CD4-positive, alpha-beta T cell treated with Interleukin-1 beta for 1 hour (primary cell): ENCODE measurements at places on chromosomes 2 and 18.
A peak's percentile ranks its signal among the peaks of the same experiment; 100 is the strongest.

DNA sequence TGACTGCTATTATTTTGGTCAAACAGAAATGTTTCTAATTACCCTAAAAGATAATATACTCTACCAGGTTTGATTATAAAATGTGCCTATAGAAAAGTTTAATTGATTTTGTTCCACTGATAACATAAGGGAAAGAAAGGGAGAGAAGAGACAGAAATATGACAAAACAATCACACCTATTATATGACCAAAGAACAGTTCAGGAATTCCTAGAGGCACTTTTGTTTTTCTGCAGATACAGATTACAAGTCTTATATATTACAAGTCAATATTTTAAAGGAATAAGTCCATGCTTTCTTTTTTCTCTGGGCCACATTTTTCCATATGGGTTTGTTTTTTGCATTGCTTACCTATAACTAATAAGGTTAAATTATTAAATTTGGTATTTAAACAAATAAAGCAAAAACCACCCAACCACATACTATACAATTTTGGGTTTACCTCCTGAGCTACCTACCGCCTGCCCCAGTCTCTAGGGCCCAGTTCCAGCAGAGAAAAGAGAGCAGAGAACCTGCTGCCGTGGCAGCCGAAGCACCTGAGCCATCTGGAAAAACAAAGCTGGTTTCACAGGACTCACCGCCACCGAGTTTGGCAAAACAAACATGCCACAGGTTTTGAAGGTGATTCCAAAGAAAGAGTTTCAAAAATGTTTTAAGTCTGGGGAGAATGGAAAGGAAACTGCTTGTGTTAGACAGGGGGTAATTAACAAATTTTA, 92.1 kb downstream of the DYM start:
- DNase-seq: no peak

- DNase-seq: peak; percentile 68
Observed at GRCh38 chr18:32093102-32093511, 1.4 kb downstream of the RNF138 start.

DNA sequence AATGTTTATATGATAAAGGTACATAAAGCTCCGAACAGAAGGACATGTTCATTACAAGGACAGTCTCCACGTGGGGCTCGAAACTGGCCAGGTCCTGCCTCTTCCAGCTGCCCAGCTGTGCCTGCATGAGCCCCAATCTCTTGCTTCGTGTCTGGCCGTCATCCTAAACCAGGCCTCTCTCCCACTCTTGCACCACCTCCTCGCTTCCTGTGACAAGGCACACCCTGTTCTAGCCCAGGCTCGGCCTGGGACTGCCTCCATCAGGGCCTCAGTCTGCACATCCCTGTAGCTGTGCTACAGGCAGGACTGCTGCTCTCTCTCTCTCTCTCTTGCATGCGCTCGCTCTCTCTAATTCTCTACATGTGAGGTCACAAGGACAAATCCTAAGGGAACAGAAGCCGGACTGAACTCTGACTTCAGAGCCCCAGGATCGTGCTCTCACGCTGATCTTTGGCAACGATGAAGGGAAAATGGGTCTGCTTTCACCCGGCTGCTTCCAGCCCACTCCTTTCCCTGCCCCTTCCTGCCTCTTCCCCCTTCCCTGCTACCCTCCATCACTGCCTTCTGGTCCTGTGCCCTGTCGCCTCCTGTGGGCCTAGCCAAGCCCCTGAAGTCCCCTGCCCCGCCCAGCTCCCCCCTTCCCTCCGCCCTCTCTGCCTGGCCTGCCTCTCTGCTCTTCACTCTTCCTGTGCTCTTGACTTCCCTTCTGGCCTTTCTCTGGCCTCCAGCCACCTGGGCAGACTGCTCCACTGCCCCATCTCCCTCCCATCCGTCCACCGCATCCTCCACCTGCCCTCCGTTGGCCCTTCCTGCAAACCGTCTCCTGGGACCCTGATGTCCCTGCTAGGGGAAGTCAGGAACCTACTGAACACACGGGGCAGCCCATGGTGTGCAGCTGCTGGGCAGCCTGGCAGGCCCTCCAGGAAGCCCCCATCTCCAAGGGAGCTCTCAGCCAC, 7.8 kb upstream of the GPR55 start:
- no peak for DNase-seq

- no peak for DNase-seq
Observed at GRCh38 chr18:55475916-55476315, 112.1 kb downstream of the TCF4 start.

GRCh38 chr2:100941646-100942240, 60.3 kb upstream of the RPL31 start:
- DNase-seq: no peak

DNA sequence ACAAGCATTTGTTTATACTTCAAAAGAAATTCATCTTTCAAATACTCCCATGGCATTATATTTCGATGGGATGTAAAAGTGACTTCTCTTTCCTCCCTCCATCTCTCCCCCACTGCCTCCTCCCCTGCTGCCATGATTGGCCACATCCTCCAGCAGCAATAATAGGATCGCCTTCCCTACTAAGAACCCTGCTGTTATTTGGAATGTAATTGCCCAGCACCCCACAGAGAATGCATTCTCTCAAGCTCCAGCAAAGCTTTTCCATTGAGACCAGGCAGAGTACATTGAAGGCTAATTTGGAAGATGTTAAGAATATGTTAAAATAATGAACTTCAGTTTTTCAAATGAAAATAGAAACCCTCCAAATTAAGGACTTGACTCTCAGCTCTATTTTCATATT, 375.4 kb upstream of the ACVR2A start:
- no peak for DNase-seq

- no peak for DNase-seq
Observed at GRCh38 chr2:28901202-28901601, 6.7 kb downstream of the WDR43 start.

GRCh38 chr2:233055362-233055761, 4.8 kb upstream of the INPP5D start:
- no peak for DNase-seq

GRCh38 chr2:214676421-214677089, 132.9 kb downstream of the BARD1 start:
- no peak for DNase-seq

GRCh38 chr2:173970516-173970924, 5.3 kb upstream of the SP3 start:
- no peak for DNase-seq

- no peak for DNase-seq
Observed at GRCh38 chr2:53170466-53170865, 597.1 kb upstream of the CHAC2 start.

DNA sequence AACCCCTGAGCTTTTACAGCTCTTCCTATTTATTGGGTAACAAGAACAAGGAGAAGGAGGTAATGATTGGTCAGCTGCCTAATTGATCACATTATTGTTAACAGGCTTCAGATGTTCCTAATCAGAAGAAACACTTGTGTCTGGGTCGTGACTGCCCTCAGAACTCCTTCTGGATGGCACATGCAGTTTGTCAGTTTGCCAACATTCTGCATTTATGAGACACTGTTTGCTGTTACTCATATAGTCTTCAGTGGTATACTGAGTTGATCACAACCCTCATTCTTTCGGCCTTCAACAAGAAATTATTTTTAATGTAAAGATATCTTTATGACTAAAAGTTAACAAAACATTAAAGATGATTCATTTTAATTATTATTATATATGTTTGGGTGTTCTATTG, 95.7 kb upstream of the DOCK10 start:
- DNase-seq: no peak

- no peak for DNase-seq
Observed at GRCh38 chr2:184830531-184830930, 232.2 kb downstream of the ZNF804A start.

DNA sequence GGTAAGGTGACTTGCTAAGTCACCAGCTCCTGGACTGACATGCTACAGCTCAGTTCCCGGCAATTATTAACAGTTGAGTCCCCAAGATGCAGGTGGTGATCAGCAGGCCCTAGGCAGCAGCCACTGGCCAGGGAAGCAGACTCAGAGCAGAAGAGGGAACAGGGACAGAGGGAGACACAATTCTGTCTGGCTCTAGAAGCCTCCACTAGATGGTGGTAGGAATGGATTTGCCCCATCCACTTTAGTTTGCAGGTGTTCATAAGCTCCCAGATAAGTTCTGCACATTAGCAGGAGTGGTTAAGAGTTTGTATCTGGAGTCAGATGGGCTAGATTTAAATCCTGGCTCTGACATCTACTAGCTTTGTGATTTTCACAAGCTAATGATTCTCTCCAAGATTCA, 25.5 kb upstream of the SLC1A4 start:
- DNase-seq: no peak

DNA sequence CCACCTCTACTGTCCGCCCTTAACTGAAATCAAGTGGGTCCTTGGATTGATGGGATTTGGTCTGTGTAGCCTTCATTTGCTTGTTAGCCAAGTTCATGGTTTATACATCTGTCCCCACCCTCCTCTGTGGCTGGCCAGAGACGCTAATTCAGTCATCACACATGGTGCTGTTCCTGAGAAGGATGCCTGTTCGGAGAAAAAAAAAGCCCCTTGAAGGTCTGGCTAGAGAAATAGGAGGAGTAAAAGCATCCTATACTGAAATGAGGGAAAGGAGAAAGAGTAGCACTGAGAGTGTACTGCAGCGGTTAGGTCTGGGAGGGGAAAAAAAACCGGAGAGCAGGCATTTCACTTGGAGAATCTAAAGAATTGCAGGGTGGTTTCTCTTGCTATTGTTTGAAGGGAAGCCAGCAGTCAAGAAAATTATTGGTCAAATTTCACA, 180.6 kb upstream of the EPAS1 start:
- DNase-seq: no peak

DNA sequence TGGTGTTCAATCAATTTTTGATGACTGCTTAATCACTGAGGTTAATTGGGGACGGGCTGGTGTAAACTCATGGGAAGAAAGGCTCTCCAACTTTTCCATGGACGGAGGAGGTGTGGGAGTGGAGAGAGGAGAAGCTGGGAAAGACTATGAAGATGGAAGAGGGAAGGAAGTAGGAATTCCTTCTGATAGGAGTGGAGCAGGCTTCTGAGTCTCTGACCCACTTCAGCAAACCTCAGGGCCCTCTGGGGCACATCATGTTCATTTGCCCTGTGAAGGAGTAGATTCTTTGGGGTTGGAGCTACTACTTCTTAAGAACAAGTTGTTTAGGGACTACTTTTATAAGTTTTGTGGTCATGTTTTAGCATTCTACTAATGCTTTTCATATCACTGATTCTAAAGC, 87.0 kb upstream of the MAP4K3 start:
- DNase-seq: no peak

DNA sequence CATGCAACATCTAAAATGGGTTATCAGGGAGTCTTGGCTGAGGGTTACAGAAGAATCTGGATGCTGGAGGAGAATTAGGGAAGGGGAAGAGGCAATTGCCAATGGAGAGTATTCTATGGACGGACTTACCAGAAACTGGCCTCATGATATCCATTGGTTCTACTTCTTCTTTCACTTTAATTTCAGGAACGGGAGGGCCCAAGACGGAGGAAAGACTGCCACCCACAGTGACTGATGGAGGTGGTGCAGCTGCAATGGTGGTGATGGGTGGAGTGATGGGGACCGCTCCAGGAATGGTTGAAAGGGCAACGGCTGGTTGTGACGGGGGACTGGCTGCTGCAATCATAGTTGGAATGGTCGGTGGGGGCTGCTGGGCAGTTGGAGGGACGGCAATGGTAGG, 69.1 kb upstream of the AMMECR1L start:
- no peak for DNase-seq

DNA sequence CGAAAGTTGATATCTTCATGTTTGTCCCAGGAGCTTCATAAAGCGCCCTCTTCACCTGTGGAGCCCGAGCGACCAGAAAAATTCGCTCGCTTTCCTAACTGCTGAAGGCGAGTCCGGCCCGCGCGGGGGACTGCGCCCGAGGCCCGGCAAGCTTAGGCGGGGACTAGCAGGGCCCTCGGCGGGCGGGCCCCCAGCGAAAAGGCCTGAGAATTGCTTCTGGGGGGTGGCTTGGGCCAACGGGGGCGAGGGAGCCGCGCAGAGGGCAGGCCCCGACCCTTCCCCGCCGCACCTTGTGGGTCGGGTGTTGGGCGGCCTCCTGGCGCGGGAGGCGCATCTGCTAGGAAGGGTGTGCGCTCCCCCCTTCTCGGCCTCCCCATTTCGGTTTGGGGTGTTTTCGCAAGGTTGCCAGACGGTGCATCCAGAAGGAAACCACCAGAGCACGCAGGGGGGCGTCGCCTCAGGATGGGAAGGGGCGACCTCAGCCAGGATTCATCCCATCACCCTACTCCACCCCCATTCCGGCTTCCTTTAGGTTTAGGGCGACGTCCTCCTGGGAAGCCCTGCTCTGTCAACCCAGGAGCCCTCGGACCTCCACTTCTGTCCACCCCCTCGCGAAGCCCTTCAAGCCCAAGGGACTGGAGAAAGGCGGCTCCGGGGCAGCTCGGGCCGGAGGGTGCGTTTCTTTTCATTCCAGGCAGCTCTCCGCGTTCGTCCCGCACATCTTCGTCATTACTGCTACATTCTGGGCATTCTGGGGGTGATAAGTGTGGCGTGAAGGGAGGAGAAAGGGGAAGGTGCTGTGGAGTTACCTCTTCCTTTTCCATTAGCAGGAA, 9.1 kb downstream of the SP9 start:
- DNase-seq: no peak

DNA sequence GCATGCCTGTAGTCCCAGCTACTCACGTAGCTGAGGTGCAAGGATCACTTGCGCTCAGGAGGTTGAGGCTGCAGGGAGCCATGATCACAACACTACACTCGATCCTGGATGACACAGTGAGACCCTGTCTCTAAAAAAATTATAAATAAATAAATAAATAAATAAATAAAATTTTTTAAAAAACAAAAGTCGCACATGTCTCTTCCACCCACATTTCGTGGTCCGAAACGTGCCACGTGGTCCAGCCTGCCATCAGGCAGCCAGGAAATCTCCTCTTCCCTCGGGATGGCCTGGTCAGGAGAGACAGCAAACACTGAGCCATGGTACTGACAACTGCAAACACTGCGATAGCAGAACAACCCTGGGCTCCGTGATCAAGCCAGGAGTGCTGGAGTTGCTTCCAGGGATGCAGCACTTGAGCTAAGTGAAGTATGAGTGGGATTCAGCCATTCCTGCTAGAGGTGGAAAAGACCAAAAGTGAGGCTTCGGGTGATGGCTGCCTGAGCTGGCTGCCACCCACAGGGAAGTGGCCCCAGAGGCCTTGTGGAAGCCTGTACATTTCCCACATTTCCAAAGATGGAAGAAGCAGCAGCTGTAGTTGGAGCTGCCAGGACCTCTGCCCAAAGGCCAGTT, 193.1 kb downstream of the SMAD2 start:
- no peak for DNase-seq

- DNase-seq: no peak
Observed at GRCh38 chr2:42495611-42496010, 1.8 kb upstream of the KCNG3 start.

GRCh38 chr2:23711979-23712755, 214.8 kb downstream of the ATAD2B start:
- DNase-seq: no peak

- DNase-seq: no peak
Observed at GRCh38 chr18:13240060-13240725, 21.6 kb downstream of the LDLRAD4 start.
